ENCODE measurements at places on chromosomes 2 and 18.

DNA sequence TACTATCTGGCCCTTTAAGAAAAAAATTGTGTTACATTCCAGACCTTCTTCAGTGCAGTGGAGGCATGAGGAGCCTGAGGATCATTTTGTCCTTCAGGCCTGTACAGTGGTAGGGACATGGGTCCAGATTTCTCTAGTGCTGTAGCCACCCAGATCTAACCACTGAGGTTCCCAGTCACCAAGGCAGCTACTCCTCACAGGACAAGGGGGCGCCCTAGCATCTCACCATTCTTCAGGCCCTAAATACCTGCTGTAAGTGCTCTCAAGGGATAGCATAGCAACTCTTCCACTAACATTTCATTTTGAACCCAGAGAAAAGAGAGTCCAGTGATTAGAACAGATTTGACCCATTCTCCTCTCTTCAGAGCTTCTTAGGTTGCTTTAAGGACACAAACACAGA is 1533.0 kb downstream of the LRP1B start:
- DNase-seq, result no peak

- DNase-seq, result no peak
Observed at GRCh38 chr2:169895294-169895985, 68.2 kb downstream of the UBR3 start.

DNA sequence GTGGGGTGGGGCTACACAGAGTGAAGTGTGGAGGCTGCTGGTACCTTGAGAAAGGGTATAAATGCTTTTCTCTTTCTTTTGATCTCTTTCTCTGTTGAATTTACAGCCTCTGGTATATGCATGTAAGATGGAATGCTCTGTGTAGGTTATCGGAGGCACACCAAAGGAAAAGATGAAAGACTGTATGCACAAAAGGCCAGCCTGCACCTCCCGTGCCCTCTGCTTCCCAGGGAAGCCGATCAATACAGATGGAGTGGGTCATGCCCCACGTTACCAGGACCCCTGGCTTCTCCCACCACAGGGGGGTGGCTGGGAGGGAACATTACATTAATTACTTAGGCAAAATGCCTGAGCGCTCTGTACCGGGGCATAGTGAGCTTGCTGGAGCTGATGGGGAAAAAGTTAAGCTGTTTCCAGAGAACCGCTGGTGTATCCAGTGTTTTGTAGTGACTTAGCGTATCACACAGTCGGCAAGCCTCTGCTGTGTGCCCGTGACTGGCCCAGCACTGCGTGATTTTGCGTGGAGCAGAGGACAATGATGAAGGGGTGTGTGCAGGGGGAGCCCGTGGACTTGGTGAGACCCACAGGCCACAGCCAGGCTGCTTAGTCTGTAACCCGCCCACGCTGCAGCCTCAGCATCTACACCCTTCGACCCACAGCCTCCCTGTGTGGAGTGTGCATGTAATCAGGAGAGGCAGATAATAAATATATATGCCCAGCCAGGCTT is 8.0 kb downstream of the ALLC start:
- no peak for DNase-seq

GRCh38 chr2:70043252-70043875 is 43.9 kb upstream of the PCBP1 start:
- DNase-seq, result no peak

DNA sequence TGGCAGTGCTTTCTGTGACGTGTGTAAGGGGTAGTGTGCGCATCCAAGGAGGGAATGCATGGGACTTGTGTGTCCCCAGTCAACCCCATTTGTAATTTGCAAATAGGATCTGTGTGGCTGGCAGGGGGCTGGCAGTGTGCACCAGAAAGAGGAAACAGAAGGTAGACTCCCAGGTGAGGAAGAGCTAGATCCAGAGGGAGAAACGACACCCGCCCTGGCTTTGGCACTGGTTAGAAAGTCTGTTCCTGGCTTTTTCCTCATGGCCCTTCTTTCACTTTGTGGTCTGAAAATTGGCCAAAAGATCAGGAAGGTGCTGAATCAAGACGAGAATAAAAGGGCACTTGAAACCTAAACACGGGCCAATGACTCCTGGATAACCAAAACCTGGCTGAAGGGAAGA is 33.3 kb downstream of the PRKCE start:
- DNase-seq, result no peak

GRCh38 chr2:128605421-128605820 is 286.8 kb upstream of the HS6ST1 start:
- DNase-seq, result no peak

- DNase-seq, result no peak
Observed at GRCh38 chr2:113818382-113818951, 62.0 kb upstream of the SLC35F5 start.

DNA sequence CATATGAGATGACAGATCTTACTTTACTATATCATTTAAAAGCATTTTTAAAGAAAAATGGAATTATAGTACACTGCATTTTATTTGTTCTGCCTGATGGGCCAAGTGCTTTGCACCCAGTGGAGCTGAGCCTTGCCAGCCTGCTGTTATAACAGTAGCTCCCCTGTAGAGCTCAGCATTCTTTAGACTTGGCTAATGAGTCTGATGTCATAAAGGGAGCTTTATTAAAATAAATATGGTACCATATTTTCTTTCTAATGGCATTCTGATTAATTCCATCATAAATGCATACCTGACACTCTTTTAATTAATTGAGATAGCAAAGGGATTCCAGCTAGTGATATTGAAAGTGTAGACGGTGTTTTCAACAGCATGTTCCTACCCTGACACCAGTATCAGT is 40.7 kb downstream of the PARD3B start:
- DNase-seq, result no peak

- no peak for DNase-seq
Observed at GRCh38 chr2:10778724-10779115, 33.9 kb downstream of the PDIA6 start.

GRCh38 chr2:44120428-44120827 is 48.2 kb upstream of the PPM1B start:
- DNase-seq, result peak; percentile 51

DNA sequence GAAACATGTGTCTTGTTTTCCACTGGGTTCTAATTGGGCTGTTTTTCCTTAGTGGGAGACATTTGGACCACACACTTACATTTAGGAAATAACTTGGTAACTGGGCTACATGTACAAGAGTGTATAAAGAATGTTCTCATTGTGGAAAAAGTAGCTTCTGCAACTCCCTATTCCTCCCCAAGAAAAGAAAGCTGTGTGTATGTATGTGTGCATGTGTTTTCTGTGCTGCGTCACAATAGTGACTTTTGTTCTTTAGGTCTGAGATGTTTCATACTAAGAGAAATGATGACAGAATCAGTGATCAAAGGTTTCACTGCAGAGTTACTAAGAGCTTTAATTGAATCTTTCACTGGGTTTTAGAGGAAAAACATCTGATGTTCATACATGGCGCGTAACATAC is 82.7 kb downstream of the TANC1 start:
- DNase-seq, result no peak

- DNase-seq, result no peak
Observed at GRCh38 chr18:65704046-65704445, 46.8 kb upstream of the CDH7 start.

- DNase-seq, result no peak
Observed at GRCh38 chr18:57657542-57657941, 35.9 kb upstream of the NARS1 start.

DNA sequence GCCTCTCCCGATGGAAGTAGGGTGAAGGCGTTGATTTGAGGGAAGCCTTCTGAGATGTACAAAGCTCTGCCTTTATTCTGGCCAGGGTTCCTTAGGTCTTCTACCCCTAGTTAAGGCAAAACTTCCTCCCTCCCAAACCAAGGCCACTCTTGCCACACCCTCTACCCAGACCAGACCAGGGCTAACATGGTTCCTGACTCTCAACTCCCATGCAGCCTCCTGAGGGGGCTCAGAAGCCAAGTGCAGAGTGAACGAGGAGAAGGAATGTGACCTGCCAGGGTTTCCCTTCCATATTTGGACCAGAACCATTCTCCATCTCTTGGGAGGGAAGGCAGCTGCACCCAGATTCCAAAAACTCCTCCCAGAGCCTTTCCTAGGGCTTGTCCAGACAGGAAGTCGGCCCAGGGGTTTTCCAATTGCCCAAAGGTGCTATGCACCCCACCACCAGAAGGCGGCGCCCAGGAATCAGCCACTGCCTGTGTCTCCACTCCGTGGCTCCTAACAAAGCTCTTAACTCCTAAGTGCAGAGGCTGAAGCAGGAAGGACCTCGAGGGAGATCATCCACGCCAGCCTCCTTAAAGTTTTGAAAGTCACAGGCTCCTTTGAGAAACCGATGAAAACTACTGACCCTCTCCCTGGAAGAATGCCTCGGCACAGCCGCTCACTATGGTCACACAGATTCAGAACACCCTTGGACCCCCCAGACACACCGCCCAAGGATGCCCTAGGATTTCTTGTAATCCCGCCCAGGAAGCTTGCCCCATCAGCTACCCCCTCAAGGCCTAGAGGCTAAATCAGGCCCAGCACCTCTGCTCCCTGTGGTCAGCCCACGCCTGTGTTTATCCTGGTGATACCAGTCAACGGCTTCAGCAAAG is 157.8 kb downstream of the SMAD2 start:
- peak; percentile 69 for DNase-seq

- DNase-seq, result no peak
Observed at GRCh38 chr18:12862467-12862866, 21.6 kb downstream of the PTPN2 start.

DNA sequence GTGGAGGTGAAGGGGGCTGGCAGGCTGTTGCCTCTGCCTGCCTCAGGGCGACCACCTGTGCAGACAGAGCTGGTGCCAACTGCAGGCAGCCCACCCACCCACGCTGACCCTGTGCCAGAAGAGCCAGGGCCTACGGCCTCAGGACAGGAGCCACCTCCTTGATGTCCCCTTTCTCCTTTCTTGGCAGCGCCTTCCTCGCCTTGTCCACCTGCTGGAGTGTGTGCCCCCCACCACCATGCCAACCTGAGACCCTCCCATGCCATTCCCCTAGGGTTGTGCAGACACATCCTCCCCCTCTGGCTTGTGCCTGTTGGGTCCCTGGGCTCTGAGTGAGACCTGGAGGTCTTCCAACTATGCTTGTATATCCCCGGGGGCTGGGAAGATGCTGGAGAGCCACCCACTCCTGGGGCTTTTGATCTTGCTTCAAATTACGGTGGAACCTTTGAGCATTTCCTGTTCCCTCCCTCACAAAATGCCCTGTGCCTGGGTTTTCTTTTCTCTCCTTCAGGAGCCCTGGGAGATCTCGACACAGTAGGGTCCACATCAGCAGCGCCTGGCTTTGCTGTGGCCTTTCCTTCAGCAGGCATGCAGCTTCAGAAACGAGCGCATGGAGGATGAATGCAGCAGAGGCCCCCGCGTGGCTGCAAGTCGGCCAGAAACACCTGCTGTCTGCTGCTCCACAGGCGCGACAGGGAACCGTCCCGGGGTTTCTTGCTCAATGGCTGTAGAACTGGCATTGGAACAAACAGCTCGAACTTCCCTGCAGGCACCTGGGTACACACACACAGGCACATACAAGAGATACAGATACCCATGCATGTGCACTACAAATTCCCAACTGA is 65.9 kb upstream of the SH3RF3 start:
- DNase-seq, result no peak

- no peak for DNase-seq
Observed at GRCh38 chr2:2938481-2938880, 439.1 kb downstream of the EIPR1 start.

DNA sequence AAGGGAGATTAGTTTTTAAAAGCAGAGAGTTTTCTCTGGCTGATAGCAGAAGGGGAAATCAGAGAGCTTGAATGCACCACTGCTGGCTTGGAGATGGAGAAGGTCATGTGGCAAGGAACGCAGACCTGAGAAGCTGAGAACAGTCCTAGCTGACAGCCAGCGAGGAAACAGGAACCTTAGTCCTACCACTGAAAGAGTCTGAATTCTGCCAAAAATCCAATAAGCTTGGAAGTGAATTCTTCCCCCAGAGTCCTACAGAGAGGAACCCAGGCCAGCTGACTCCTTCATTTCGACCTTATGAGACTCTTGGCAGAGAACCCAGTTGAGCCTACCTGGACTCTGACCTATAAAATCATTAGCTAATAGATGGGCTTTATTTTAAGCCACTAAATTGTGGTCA is 371.9 kb upstream of the TNP1 start:
- DNase-seq, result no peak

GRCh38 chr18:9916808-9917207 is 3.0 kb downstream of the VAPA start:
- no peak for DNase-seq

DNA sequence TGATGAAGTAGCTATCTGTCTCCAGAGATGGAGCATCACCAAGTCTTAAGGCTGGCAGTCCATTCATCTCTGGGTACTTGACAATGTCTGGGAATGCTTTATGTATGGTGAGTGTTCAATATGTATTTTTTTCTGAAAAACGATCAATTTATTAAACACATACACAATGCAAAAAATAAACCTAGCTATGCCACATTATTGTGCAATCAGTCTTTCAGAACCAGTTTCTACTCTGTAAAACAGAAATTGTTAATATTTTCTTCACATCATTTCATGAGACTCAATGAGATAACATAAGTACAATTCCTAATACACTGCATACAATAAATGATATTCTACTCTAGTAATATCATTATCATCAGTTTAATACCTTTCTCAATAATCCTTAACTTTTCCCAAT is 122.5 kb downstream of the PIGN start:
- DNase-seq, result no peak

DNA sequence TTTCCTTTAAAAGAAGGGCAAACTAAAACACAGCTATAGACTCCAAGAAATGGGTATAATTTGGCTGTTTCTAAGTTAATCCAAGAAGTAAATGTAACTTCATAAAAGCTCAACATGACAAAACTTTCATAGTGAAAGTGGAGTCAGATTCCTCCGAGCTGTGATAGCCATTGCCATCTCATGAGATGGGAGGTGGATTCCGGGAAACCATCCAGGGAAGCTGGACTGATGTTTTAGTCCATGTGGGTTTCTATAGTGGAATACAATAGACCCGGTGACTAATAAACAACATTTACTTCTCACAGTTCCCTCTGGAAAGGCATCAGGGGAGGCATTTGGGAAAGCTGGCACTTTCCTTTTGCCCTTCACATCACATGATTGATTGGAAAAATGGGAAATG is 10.0 kb upstream of the LAPTM4A start:
- DNase-seq, result no peak

DNA sequence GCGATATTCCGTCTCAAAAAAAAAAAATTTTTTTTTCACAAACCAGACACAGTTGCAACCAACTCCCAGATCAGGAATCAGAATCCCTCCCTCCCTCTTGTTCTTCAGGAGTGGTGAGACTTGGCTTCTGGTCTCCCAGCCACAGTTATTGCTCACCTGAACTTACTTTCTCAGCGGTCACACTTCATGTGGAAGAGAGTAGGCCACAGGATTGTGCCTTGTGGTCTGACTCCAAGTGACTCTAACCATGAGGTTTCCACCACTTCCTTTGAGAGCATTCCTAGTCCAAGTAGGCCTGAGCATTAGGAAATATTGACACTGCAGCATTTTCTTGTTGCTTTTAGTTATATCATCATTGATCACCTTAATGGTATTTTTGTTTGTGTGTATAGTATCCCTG is 12.1 kb downstream of the FMNL2 start:
- no peak for DNase-seq

- no peak for DNase-seq
Observed at GRCh38 chr2:72263776-72264060, 116.1 kb upstream of the CYP26B1 start.

Measured in stimulated activated CD4-positive, alpha-beta T cell treated with anti-CD3 and anti-CD28 coated beads, Interleukin-4, amount 100 ng/mL, for 24 hours (primary cell).